ENCODE measurements at places on chromosomes 4 and X.

- DNase-seq = no peak
Measured at GRCh38 chr4:141132709-141133145, 542 bp downstream of the RNF150 start.

GRCh38 chr4:48033825-48034413 is 17.3 kb downstream of the NIPAL1 start:
- no peak for DNase-seq

DNA sequence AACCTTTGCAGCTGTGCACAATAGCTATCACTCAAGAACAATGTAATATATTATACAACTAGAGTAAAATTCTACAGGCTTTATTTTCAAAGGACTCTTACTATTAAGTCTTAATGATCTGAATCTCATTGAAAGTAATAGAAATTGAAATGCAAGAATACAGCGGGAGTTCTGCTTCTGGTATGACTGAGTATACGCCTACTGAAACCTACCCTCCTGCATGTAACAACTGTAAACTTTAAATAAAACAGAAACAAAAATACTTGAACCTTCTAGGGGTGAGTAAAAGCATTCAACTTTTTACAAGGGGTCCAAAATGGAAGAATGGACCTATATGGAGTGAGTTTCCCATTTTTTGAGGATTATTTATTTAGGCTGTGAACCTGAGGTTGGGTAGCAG is 13.5 kb downstream of the DCHS2 start:
- no peak for DNase-seq

DNA sequence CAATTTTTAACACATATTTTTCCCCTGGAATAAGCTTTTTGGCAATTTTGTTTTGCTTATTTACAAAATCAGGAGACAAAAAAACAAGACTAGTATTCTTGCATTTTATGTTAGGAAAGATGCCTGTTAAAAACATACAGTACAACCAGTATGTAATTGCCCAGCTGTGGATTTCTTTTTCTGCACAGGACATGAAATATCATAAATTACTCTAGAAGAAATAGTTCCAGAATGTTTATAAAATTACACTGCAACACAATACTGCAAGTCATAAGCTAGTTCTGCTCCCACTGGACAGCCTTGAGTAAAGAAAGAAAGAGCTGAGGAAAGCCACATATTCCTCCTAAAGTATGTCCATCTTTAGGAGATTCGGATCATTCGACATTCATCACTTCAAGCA is 133.5 kb downstream of the SCFD2 start:
- DNase-seq = no peak

DNA sequence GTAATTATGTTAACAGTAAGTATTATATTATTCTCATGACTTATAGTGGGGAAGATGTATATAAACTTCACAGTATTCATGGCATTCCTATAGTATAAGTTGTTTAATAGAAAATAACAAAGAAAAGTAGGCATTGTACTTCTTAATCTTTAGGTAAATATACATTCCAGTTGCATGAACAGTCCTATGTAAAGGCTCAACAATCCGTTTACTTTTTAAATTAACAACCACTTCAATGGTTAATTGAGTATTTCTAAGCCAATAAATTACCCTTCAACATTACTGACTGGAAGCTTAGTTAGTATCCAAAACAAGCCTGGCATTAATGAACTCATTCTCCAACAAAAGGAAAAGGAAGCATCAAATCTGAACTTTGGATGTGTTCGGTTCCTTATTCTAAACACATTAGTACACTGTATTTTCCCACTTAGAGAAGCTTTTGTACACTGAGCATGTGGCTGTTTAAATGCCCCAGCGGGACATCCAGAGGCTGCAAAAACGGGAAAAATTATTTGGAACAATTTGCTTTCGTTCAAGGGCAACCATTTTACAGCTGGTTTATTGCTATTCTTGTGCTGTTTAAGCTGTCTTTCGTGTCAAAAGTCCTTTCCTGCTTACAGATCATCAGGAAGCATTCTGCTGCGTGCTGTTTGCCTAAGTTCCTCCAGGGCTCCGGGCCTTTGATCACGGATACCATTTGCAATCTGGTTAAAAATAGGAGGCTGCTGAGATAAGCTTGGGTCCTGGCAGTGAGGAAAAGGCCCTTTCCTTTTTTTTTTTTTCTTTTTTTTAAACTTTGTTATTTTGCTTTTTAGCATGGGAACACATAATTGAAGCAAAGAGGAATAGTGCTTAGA is 460.3 kb downstream of the SPRY1 start:
- no peak for DNase-seq
